NCI-H510A treated with DMSO at 0.1 percent for 48 hours (cell line): ENCODE measurements at places on chromosomes 7 and 10.
A peak's percentile ranks its signal among the peaks of the same experiment; 100 is the strongest.

DNA sequence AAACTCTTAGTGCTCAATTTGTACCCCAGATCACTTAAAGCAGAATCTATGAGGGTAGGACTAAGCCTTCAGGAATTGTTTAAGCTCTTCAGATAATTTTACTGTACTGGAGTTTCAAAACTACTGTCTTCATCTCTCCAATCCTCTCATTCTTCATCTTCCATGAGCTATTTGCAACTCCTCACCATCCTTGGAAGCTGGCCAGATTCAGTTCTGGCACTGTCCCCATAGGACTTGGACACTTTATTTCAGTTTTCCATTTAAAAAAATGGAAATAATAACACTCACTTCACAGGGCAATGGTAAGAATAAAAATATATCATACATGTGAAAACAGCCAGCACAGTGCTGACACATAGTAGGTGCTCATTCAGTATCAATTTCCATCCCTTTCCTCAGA is 74.6 kb downstream of the PPP1R17 start:
- DNase-seq: no peak

GRCh38 chr10:133258818-133259601 is 17.7 kb downstream of the ADAM8 start:
- no peak for DNase-seq

GRCh38 chr7:124246262-124246863 is 213.5 kb upstream of the TMEM229A start:
- DNase-seq: no peak

GRCh38 chr10:124390471-124391187 is 28.1 kb downstream of the OAT start:
- DNase-seq: no peak

DNA sequence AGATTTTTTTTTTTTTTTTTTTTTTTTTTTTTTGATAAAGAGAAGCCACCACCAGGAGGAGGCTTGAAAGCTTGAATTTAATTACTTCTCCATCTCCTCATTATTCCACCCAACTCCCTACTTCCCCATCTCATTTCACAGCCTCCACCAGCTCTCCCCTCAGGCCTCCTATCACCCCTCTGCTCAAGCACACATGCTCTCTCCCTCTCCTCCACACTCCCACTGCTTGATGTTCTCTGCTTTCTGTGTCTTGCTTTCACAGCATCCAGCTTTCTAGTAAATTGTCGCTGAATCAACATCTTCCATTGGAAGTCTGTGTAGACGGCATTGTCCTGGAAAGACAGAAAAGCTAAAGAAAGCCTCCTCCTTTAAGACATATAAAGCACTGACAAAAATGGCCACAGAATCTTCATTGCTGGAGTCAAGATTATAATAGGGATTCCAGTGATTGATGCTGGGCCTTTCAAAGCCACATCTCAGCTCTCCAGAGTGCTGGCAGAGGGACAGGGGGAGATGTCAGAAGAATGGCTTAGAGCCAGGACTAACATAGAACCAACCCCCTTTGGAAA is 58.3 kb downstream of the DOCK4 start:
- DNase-seq: no peak

GRCh38 chr10:83545901-83546391 is 593.4 kb upstream of the GHITM start:
- DNase-seq: no peak

- DNase-seq: no peak
Observed at GRCh38 chr10:77180104-77180503, 457.5 kb downstream of the KCNMA1 start.

DNA sequence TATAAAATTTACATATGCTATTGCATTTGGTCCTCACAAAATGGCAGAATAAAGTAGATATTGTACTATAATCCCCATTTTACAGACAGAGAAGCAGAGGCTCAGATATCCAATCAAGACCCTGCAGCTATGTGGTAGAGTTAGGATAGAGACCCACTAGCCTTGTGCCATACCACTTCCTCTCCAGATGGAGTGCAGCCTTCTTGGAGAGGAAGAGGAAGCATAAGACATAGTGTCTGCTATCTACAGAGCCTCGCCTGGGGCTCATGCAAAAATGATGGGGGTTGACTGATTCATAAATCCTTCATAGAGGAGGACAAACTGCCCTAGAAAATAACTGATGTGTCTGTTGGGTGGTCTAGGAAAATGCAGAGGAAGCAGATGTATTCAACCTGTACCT is 447.3 kb downstream of the KCNMA1 start:
- DNase-seq: no peak

GRCh38 chr7:108568801-108569380 is 615 bp downstream of the THAP5 start:
- no peak for DNase-seq

- no peak for DNase-seq
Observed at GRCh38 chr10:11563936-11564335, 47.5 kb downstream of the USP6NL start.

DNA sequence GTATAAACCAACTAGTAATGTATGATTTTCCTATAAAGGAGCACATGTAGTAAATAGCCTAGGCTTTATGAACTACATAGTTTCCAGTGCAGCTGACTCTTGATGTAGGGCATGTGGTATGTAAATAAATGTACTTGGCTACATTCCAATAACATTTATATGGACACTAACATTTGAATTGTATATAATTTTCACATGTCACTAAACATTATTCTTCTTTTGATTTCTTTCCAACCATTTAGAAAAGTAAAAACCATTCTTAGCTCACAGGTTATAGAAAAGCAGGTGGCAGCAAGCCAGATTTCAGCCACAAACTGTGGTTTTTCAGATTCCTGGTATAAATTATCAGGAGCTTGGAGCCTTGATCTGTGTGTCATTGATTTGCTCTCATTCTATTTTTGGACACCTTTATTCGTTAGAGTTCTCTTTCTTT is 1182.0 kb downstream of the CNTNAP2 start:
- peak; percentile 29 for DNase-seq

DNA sequence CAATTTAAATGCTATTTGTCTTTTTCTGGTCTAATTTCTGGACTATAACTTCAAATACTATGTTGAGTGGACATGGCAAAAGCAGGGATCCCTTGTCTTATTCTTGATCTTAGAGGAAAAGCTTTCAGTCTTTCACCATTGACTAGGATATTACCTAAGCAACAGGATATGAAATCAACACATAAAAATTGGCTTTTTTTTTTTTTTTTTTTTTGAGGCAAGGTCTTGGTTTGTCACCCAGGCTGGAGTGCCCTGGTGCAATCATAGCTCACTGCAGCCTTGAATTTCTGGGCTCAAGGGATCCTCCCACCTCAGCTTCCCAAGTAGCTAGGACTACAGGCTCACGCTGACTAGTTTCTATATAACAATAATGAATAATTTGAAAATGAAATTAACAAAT is 90.8 kb downstream of the JMJD1C start:
- no peak for DNase-seq

DNA sequence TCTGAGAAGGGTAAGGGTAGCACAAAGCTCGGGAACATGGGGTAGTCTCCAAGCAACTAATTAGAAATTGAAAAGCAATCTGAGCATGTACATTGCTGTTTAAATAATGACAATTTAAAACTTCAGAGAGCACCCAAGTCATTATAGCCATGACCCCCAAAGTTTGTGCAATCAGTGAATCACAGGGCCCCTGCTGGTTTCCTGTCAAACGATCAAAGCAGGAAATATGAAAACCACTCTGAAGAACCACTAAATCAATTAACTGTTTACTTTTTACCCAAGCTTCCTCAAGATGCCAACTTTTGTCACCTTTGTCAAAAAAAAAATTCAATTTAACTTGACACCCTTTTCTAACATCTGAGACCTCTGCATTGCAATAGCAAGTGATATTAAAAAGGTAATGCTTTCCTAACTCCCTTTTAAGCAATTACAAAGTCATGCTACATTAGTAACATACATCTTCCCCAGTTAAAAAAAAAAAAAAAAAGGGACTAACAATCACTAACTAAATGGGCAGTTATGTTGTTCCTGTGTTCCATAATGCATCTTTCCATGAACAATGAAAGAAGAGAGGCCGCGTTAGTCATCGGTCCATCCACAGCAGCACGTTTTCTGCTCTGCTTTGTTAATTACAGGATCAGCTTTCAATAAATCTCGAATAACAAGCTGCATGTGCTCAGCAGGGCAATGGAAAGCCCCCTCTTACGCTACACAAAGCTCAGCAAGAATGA is 80.6 kb downstream of the ETV1 start:
- DNase-seq: no peak

- no peak for DNase-seq
Observed at GRCh38 chr7:154504918-154505317, 452.7 kb downstream of the DPP6 start.

GRCh38 chr10:34058845-34059614 is 724.6 kb upstream of the NRP1 start:
- DNase-seq: no peak

GRCh38 chr7:18347170-18347569 is 148.4 kb upstream of the HDAC9 start:
- DNase-seq: no peak

DNA sequence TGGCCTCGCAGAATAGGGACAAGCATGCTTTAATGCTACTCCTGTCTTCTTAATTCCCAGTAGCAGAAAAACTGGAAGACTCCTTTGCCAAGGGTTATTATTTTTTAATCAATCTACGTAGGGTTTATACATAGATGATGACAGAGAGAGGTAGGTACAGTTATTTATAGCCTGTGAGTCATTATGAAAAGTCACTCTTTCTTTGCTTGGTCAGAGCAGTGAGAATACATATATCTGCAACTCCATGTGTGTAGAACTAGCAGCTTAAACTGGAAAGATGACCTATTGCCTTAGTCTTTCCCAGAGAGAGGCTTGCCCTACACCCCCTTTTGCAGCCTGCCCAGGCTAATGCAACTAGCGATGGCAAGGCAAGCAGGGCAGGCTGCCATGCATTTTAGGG is 1050.6 kb downstream of the NRG3 start:
- no peak for DNase-seq

GRCh38 chr7:26992670-26993069 is 103.1 kb downstream of the HOXA1 start:
- DNase-seq: no peak

- no peak for DNase-seq
Observed at GRCh38 chr7:1120791-1121190, 32.9 kb downstream of the GPER1 start.

DNA sequence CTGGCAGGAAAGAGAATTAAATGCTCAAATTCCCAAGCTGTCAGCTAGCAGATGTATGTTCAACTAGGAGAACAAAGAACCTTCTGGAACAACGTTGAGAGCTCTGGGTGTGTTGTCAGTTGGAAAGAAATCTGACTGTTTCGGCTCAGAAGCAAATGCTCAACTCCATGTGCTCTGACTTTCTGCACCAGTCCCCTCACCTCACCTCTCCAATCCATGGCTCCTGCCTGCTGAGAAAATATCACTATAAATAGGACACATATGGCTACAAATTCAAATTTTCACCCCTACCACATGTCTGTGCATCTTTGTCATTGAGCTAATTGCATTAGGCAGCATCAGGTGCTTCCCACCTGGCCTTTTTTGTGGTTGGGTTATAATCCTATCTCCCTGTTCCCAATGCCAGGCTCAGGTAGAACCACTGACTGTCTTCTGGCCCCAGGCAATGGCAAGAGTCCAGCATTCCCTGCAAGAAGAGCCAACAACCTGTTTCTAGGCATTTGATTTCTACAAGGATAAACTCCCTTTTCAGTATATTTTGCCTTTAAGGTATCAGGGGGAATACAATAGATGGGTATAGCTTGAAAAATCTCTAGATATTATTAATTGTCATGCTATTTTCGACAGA is 142.6 kb upstream of the LSM8 start:
- no peak for DNase-seq

DNA sequence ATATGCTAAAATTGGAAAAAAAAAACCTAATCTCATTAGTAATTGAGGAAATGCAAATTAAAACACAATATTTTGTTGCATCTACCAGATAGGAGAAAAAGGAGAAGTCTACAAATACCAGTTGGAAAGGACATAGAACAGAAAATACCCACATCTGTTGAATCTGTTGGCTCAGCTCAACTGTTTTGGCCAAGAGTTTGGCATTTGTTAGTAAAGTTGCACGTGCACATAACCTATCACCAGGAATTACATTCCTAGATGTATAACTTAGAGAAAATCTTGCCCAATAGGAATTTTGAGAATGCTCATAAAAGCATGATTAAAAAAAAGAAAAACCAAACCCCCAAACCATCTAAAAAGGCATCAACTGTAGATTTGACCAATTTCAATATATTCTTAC is 282.1 kb upstream of the BMPER start:
- no peak for DNase-seq

GRCh38 chr7:157224627-157225026 is 85.9 kb downstream of the UBE3C start:
- DNase-seq: peak; percentile 13

DNA sequence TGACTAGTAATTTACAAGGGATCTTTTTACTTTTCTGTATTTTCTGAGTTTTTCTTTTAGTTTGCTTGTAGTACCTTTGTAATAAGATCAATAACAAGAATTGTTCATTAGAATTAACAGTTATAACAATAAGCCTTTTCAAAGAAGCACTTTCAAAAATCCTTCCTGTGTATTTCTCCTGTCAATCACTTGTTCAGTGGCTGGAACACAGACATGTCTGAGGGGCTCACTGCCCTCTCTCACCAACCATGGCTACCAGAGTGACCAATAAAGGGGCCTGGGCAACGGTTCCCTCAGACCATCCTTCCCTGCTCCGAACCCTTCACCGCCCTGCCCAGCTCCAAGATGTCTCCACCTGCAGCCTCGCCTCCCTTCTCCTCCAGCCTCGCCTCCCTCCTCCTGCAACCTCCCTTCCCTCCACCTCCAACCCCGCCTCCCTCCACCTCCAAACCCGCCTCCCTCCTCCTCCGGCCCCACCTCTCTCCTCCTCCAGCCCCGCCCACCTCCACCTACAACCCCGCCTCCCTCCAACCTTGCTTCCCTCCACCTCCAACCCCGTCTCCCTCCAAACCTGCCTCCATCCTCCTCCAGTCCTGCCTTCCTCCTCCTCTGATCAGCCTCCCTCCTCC is 353.4 kb downstream of the TNS3 start:
- DNase-seq: no peak

DNA sequence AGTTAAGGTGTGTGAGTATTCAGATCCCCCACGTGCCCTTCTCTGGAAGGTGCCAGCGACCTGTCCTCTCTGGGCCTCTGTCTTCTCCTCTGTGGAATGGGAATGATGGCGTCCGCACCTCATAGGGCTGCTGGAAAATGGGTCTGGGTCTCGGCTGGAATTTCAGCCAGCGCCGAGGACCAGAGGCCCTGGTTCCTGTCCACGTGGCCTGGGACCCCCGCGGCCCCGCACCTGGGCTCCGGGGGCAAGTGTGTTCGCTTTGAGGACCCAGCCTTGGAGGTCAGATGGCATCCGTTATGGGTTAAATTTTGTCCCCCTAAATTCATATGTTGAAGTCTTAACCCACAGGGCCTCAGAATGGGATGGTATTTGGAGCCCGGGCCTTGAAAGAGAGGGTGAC is 32.6 kb upstream of the PSMG3 start:
- no peak for DNase-seq

GRCh38 chr7:41869091-41869490 is 166.2 kb upstream of the INHBA start:
- DNase-seq: no peak

- peak; percentile 1 for DNase-seq
Observed at GRCh38 chr10:60098677-60099601, 192.6 kb upstream of the CCDC6 start.
